Right renal cortex interstitium (tissue), 3 donors: ENCODE measurements at places on chromosomes 11 and 22. TPM values are rescaled to one million over a fixed set of nuclear protein-coding genes. Genes with fewer than 3 reads are reported as not detected.

The DBX1 gene
- not detected for polyA plus RNA-seq

The FGF19 gene
- polyA plus RNA-seq: 1.3 TPM

The NAALADL1 gene
- 12.9 TPM for polyA plus RNA-seq

The OR51E2 gene
- polyA plus RNA-seq: 0.64 TPM

The KCNK4 gene
- polyA plus RNA-seq: not detected

DNA sequence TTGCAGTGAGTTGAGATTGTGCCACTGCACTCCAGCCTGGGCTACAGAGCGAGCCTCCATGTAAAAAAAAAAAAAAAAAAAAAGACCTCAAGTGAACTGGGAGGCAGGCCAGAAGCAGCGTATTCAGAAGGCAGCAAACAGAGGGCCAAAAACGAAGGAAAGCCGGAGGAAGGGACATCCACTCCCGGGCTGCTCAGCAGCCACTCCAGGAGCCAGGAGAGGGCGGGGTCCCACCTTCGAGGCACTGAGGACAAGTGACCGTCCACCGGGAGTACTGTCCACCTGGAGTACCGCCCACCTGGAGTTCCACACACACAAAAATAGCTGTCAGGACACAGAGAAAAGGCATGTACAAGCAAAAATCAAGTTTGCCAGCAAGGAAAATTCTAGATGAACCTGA, 5.5 kb downstream of the TOLLIP start:
- no peak for DNase-seq

- DNase-seq: no peak
These were observed 503.9 kb downstream of the INSC start for GRCh38 chr11:15618583-15619032.

GRCh38 chr11:110948112-110948511, 235.9 kb upstream of the ARHGAP20 start:
- no peak for DNase-seq

DNA sequence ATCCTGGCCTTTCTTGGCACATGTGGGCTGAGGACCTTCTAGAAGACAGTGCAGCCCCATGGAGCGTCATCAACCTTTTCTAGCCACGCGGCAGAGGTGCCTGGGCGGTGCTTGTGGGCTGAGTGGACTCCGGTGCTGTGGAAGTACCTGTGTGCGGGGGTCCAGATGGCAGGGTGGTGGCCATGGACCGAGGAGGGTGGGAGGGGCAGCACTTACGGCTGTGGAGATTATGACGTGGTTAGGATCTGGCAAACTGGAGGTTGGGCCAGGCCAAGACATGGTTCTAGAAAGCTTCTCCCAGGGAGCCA, 2.0 kb downstream of the TUB start:
- no peak for DNase-seq

DNA sequence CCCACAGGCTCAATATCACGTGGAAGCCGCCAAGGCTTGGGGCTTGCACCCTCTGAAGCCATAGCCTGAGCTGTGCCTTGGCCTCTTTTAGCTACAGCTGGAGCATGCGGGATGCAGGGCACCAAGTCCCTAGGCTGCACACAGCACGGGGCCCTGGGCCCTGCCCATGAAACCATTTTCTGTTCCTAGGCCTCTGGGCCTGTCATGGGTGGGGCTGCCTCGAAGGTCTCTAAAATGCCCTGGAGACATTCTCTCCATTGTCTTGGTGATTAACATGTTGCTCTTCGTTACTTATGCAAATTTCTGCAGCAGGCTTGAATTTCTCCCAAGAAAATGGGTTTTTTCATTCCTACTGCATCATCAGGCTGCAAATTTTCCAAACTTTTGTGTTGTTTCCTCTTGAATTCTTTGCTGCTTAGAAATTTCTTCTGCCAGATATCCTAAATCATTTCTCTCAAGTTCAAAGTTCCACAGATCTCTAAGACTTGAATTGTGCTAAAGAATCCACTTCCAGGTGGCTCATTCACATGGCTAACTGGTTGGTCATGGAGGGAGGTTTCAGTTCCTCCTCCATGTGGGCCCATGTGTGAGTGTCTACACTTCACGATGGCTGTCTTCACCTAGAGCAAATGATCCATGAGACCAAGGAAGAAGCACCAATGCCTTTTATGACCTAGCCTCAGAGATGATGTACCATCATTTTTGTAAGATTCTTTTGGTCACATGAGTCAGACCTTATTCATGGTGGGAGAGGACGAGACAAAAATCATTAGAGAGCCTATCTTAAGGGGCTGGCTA, 7.4 kb upstream of the CREBZF start:
- no peak for DNase-seq

- DNase-seq: no peak
These were observed 10.1 kb downstream of the CBX6 start for GRCh38 chr22:38861927-38862326.

DNA sequence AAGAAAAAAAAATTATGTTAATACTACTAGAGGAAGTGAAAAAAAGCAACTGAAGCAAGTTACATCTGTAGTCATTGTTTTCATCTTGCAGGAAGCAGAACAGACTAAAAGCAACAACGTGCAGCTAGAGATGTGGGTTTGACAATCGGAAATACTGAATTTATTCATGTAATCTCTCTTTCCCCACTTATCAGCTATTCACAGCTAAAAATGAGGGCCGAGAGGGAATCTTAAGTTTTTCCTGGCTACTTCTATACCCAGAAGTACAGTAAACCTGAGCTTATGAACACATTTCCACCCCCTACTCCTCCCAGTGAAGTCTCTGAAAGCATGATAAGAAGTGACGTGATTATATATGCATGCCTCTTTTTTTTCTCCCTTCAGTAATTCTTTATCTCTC, 116.5 kb downstream of the SPON1 start:
- DNase-seq: no peak

DNA sequence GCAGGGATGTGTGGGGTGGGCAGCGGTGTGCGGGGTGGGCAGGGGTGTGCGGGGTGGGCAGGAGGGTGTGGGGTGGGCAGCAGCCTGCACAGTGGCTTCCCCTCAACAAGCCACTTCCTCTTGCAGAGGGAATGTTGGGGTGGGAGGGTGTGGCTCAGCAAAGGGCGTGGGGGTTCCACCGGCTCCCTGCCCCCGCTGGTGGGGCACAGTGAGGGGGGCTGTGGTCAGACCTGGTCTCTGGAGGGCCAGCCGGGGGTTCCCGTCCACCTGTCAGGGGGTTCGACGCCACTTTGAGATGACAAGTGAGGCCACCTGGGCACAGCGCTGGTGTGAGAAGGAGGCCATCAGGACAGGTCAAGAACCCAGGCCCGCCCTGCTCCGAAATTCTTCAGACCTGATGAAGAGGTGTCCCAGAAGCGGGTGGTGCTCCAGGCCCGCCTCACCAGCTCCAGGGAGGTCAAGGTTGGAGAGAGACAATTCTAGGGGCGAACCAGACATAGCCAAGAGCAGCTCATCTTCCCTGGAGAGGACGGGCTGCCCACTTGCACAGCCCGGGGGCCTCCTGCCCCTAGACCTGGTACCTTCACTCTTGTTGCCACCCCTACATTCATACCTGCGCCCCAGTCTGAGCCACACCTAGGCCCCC, 1.3 kb downstream of the C11orf21 start:
- no peak for DNase-seq

- no peak for DNase-seq
These were observed at the start of gene CCDC116 for GRCh38 chr22:21632237-21632895. CCDC116 (plus strand) TSS chr22:21632760; CDS start chr22:21633182, 422 bp downstream.

- DNase-seq: no peak
These were observed 1.5 kb downstream of the DGKZ start for GRCh38 chr11:46348566-46349401.

- no peak for DNase-seq
These were observed 262.9 kb upstream of the B3GAT1 start for GRCh38 chr11:134674974-134675373.

- DNase-seq: no peak
These were observed 406.0 kb downstream of the MIAT start for GRCh38 chr22:27063406-27063805.

DNA sequence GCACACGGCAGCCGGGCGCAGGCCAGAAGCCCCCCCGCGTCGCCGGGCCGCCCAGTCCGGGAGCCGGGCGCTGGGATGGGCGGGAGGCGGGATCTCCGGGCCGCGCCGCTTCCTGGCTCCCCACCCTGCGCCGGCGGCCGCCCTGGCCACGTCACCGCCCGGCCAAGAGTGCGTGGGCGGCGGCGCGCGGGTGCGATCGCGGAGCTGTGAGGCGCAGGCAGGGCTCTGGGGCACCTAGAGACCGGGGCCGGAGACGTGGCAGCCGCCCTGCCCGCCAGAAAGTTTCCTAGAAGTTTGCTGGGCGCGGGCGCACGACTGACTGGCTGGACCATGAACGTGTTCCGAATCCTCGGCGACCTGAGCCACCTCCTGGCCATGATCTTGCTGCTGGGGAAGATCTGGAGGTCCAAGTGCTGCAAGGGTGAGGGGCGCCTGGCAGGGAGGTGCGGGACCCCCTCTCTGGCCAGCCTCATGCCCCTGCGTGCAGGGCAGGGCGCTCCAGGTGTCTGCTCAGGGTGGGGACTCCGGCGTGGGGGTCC, at the start of gene KDELR3:
KDELR3 (plus strand) TSS at position 193 of the 539 bp plus-strand sequence; CDS start at position 331, 138 bp downstream.
- DNase-seq: no peak

- DNase-seq: no peak
These were observed 15.0 kb upstream of the MOB2 start for GRCh38 chr11:1501421-1502167.

GRCh38 chr11:27514558-27514957, 8.0 kb upstream of the LIN7C start:
- no peak for DNase-seq
